T-helper 17 cell (primary cell): ENCODE measurements at places on chromosomes 1 and 21. TPM values are rescaled to one million over a fixed set of nuclear protein-coding genes. Genes with fewer than 3 reads are reported as not detected.

Gene SPRR1A
- total RNA-seq: not detected

Gene PLXNA2
- total RNA-seq: 1.0 TPM

Gene CCT8
- 109 TPM for total RNA-seq

Gene CD101
- 1.9 TPM for total RNA-seq

Gene MYOG
- not detected for total RNA-seq

Gene MSH4
- total RNA-seq: 0.27 TPM

Gene FALEC
- total RNA-seq: 1.1 TPM

DNA sequence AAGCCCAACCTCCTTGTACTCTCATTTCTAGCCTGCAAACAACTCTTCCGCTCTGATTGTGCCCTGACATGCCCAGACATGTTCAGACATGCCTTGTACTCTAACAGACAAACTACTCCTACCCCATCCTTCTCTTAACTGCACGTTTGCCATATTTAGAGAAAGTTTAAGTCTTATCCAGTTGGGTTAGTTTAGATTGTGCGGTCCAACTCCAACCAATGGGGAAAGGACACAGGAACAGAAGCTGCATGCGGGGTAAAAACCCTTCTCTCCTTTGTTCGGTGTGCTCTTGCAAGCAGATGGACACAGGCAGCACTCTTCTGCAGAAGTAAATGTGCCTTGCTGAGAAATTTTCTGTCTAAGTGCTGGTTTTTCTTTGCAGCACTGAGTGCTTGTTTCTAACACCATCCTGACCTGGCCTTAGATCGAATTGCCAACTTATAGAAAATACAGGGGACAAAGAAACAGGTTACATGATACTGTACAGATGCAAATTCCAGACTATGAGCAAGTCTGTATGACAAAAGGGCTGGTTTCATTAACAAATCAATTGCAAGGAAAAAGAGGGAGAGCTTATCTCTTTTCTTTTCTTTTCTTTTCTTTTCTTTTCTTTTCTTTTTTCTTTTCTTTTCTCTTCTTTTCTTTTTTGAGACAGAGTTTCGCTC lies 35.8 kb upstream of the IFNGR2 start:
- DNase-seq: no peak

DNA sequence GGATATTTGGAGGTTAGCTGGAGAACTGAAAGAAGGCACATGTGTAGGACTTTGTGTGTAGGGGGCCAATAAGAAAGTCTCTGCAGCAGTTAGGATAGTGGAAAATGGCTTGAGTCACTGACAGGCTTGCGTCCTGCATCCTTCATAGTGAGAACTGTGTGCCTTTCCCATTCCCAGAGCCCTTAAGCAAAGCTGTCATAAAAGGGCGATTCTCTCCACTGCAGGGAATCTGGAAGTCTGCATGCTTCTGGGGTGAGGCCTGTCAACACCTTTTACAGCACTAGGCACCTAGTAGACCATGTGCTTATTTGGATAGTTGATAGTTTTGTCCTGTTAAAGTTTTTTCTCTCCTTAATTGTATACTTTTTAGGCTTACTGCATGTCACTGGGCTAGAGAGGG lies 39.4 kb upstream of the MACF1 start:
- DNase-seq: no peak

DNA sequence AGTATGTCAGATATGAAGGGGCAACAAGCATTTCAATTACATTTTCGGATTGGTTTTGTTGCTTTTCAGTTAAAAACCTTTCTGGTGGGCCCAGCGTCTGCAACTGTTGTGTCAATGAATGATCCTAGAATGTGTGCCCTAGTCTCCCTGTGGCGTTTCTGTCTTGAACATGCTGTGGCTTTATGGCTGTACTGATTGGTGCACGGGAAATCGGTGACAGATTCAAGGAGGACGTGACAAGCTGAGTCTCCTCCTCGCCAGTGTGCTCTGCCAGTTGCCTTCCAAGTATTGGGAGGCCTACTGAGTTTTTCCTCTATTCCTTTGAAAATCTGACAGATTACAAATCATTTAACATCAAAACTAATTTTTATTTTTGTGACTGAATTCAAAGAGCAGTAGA lies 127.6 kb downstream of the ZP4 start:
- DNase-seq: no peak

DNA sequence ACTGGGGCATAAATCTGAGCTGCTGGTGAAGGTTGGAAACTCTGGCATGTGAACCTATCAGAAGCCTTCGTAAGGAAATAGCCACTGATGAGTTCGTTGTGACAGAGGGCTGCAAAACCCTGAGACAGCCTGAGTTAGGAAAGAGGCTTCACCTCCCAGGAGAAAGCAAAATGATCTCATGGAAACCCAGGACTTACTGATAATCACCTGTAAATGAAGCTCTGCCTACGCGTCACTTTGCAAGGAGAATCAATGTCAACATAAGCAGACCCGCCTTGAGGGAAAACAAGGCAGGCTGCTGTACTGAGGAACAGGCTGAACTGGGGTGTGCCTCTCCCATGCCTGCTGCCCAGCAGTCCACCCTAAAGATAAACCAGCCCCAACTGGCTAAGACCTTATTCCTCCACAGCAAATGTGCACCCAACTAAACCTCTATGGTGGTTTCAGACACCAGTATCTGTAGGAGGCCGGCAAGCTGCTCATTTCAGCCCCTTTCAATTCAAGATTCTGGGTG lies 46.8 kb upstream of the SLC44A3 start:
- no peak for DNase-seq

GRCh38 chr1:84156210-84156621 lies 12.1 kb downstream of the PRKACB start:
- no peak for DNase-seq

DNA sequence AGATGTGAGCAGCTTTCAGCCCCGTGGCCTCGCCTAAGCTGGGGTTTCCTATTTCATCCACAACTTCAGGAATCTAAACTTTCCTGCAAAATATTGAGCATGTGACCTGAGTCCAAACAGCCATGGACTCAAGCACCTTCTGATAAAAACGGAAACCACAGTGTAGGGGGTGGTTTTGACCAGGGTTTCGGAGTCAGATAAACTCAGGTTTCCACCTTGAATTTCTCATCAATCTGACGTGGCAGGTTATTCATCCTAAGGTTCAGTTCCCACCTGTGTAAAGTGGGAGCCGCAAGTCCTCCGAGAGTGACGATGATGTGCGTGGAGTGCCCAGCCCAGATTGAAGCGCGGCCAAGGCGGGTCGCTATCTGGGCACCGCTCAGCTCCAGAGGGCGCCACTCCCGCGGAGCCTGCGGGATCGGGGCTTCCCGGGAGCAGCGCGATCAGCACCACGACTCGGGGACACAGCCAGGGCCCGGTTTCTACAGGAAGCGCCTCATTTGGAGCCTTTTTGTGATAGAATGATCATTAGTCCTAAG lies 871 bp upstream of the ETS2 start:
- DNase-seq: no peak
